ENCODE measurements at places on chromosomes 6 and 20.

GRCh38 chr20:34089655-34090345, 22.2 kb downstream of the EIF2S2 start:
- no peak for DNase-seq

DNA sequence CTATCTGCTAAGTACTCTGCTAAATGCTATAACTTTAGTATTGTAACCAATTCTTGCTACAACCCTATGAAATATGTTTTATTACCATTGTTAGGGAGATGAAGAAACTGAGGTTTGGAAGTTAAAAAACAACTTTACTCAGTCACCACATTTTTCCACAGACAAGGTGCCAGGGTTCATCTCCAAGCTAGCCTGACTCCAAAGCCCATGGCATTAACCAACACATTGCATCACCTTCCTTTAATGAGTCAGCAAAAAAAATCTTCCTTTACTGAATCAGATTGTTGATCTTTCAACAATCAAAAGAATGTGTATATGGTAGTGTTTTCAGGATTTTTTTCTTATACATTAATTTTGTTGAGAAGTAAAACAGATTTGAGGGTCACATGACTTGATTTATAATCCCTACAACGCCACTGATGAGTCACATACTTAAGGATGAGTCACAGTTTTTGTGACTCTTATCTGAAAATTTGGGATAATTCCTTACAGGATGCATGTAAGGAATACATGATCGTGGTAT, 41.5 kb downstream of the MAN1A1 start:
- no peak for DNase-seq

- DNase-seq = no peak
Measured at GRCh38 chr6:145548933-145549648, 186.2 kb downstream of the EPM2A start.

DNA sequence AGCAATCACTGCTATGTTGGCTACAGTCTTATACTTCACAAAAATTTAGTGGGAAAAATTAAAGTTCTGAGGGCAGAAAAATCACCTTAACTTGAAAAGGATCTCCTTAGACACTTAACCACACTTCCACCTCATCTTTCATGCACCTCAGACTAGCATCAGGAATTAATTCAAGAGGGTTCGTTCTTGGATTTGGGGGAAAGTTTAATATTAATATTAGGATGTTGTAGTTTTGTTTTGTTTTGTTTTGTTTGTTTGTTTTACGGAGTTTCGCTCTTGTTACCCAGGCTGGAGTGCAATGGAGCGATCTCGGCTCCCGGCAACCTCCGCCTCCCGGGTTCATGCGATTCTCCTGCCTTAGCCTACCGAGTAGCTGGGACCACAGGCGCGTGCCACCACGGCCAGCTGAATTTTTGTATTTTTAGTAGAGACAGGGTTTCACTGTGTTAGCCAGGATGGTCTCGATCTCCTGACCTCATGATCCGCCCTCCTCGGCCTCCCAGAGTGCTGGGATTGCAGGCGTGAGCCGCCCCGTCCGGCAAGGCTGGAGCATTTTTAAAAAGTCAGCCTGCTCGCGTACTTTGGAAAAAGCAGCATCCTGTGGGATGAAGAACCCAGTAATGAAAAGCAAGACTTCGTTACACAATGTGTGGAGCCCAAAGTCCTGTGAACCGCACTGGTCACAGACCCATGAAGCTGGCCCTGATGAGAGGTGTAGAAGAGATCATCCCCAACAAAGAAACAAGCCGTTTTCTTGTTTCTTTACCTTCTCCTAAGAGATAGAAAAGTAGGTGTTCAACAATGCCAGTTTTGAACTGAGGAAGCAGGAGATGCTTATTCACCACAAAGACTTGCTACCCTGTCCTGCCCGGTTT, 194.9 kb downstream of the GPX5 start:
- no peak for DNase-seq

DNA sequence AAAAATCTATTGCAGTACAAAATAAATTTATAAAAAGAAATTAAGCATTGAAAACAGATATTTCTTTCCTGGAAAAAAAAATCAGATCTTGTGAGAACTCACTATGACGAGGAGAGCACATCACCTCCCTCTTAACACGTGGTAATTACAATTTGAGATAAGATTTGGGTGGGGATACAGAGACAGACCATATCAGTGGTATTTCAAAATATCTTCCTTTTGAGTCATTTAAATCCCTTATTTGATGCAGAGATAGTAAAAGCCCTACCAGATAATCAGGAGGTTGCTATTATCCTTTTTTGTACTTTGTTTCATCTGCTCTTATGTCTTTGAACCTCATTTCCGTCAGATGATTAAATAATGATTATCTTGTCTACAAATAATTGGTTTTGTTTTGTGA, 800.4 kb downstream of the KIF16B start:
- no peak for DNase-seq

DNA sequence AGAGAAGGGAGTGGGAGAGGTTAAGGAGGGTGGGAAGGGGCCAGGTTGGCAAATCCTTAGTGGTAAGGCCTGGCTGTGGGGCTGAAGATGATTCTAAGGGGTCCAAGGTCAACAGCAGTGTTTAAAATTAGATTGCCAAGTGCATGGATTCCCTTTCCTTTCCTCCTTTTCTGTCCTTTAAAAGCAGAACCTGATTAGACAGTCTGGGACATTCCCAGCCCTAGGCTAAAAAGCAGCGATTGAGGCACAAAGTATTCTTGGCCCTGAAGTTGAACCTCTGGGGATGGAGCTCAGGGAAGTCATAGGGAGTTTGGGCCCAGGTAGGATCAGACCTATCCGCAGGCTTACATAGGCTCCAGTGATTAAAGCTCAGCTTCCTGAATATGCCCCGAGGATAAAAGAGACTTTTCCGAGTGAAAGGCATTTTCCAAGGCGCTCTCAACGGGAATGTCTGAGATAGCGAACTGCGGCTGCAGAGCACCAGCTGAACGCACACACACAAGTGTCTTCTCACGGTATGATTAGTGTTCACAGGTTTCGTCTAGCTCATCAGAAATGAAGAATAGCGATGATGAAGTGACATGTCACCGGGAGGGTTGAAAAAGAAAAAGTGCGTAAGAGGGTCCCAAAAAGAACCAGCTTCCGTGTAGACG, 787 bp upstream of the CARMIL1 start:
- no peak for DNase-seq

DNA sequence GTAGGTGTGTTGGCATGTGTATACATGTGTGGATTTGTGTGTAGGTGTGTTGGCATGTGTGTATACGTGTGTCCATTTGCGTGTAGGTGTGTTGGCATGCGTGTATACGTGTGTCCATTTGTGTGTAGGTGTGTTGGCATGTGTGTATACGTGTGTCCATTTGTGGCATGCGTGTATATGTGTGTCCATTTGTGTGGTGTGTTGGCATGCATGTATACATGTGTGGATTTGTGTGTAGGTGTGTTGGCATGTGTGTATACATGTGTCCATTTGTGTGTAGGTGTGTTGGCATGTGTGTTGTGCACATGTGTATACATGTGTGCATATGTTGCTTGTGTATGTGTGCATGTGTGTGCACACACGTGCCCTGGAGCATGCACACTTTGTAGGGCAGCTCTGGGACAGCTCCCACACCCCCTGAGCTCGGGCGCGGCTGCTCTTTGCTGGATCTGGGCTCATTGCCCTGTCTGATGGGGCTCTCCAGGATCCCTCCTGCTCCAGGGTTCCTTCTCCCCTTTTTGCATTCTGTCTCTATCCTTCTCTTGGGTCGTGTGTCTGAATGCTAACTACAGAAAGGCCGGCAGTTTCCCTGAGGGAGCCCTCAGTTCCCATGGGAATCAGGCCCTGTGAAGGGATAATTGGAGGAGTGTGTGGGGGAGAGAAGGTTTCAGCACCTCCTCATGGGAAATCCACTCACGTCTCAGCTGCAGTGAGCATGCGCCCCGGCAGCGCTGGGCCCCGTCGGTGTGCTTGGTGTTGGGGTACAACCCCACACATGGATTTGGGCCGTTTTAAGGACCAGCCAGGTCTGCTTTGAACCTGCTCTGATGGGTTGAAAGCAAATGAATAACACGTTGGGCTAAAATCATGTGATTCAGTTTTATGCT, 102.0 kb downstream of the ERMARD start:
- DNase-seq = no peak

DNA sequence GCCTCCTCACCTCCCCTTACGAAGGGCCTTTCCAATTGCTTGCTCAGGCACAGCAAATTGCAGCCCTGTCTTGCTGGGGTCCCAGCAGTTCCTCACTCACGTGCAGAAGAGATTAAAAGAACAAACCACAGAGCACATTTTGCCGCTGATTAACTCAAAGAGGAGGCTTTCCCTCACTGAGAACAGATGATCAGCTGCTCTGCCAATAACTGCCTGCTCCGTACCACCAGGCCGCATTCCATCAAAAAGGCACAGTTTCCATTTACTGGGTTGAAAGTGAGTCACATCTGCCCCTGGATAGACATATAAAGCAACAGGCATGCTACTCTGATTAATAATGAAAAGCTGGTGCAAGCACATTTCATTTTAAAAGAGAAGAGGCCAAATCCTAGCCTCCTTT, 446.8 kb downstream of the PTPRT start:
- DNase-seq = no peak

DNA sequence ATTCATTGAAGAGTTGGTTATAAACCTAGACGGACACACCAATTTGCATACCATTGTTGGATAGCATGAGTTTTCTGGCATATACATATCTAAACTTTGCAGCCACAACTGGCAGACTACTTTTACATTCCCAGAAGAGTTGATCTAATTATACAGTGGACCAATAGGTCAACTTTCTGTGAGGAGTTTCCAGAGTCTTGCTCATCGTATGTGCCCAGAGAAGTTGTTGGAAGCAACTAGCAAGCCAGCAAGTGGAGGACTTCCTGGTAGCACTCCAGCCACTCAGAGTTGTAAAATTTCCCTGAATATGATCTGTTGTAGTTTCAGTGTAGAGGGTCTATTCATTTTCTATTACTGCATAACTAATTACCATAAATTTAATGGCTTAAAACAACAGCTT, 47.1 kb upstream of the FAM184A start:
- no peak for DNase-seq

- no peak for DNase-seq
Measured at GRCh38 chr6:31898383-31899011, 999 bp upstream of the EHMT2 start.

DNA sequence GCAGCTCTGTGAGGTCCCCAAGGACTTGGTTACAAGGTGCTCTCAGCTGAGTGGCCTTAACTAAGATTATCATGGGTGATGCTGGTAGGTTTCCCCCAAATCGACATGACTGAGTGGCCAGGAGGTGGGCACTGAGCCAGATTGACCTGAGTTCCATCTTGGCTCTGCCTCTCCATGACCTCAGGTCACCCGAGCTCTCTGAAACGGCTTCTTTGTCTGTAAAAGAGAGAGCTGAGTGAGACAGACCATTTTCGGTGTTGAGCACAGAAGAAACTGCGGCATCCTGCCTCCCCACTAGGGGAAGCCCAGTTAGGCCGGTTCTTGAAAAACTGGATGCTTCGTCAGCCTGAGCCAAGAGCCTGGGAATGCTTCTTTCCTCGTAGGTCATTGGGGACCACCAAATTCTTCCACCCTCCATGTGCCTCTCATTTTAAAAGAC, 14.1 kb upstream of the STX16 start:
- no peak for DNase-seq

DNA sequence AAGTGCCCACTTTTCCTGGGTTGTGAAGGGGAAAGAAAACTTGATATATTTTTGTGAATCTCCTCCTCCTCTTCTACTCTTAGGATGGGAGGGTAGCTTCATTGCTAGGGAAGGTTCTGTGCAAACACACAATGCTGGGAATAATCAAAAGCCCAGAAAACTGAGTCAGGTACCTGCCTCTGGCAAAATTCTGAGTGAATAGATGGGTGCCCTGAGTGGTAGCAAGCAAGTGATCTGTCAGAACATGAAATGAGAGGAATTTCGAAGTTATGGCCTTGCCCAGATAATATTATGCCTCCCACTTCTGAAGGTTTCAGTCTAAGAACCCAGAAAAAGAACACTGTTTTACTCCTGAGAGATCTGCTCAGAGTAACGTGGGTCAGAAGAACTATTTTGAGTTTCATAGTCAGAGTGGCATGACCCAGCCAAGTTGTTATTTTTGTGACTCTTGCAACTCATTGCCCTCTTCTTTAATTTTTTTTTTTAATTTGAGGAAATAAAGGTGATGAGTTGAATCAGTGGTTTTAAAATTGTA, 158.3 kb downstream of the BMP2 start:
- DNase-seq = no peak

DNA sequence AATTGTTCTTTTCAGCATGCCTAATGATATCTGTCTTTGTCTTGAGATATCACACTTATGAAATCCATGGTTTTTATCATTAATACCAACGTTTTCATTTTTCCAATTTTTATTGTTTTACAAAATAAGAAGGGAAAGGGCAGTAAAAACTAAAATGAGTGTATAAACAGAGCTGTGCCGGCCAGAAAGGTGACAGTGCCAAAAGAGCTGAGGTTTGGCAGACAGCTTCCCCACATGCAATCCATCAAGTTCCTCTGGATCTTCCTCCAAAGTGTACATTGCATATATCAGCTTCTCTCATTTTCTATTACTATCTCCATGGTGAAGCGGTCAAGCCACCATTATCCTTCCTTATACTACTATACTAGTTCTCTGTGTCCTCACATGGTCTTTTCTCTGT, 10.1 kb upstream of the TMEM244 start:
- DNase-seq = no peak

DNA sequence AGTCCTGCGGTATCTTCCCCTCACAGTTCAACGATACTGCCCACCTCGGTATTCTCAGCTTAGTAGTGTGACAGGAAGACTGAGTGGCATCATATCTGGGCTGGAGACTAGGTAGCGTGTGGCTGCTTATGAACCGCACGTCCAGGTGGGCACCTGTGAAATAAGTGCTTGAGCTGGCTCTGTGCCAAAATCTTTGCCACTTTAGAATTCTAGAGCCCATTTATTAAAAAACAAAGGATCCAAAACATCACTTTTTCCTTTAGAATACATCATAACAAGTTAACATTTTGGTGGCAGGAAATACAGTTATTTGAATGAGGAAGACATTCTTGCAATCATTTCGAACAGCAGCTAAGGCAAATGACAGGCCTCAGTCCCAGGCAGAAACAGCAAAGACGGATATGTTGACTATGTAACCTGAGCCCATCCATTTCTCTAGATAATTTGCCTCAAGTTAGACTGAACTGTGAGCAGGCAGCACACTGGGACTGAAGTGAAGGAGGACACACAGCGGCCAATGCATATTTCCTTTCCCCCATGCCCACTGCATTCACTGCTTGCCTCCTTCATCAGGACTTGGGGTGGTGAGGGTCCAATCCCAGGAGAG, 136.6 kb downstream of the GMDS start:
- no peak for DNase-seq

- no peak for DNase-seq
Measured at GRCh38 chr6:108839083-108839642, 9.1 kb upstream of the ARMC2 start.

DNA sequence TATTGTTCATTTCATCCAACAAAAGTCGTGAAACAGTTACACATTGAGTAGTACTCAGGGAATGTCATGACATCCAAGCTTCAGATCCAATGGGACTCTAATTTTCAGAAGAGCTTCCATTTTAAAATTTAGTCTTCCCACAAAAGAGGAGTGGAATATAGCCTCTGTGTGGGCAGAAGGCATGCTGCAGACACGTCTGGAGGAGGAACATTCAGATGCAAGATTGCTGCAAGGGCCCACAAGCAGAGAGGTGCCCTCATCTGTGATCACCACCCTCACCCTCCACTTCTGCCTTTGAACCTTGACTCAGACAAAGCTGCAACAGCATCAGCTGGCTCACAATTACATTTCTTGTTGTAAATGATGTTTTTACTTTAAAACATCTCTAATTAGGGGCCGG, 29.9 kb downstream of the NRN1 start:
- no peak for DNase-seq

GRCh38 chr6:112485827-112486212, 138.7 kb downstream of the RFPL4B start:
- no peak for DNase-seq

Measured in activated gamma-delta T cell (primary cell).